Renal pelvis (tissue), 12 donors: ENCODE measurements at places on chromosomes 1 and 21. TPM values are rescaled to one million over a fixed set of nuclear protein-coding genes. Genes with fewer than 3 reads are reported as not detected.

Gene DCST1
- polyA plus RNA-seq, result 0.61 TPM

Gene HMCN1
- 37.3 TPM for polyA plus RNA-seq

Gene TCHH
- polyA plus RNA-seq, result 0.04 TPM

Gene GBP3
- polyA plus RNA-seq, result 15.6 TPM

- no peak for DNase-seq
Observed at GRCh38 chr1:36528361-36529349, 45.9 kb upstream of the CSF3R start.

DNA sequence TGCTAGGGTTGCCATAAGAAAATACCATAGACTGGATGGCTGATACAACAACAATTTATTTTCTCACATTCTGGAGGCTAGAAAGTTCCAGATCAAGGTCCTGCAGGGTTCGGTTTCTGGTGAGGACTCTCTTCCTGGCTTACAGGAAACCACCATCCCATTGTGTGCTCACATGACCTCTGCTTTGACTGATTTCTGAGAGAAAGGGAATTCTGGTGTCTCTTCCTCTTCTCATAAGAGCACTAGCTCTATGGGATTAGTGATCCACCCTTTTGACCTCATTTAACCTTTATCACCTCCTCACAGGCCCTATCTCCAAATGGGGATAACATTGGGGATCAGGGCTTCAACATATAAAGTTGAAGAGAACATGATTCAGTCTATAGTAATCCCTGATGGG lies 47.5 kb downstream of the MRPL39 start:
- no peak for DNase-seq

- DNase-seq, result no peak
Observed at GRCh38 chr1:234438579-234438978, 40.4 kb downstream of the TARBP1 start.

- DNase-seq, result no peak
Observed at GRCh38 chr1:38487396-38487795, 372.2 kb downstream of the RRAGC start.

DNA sequence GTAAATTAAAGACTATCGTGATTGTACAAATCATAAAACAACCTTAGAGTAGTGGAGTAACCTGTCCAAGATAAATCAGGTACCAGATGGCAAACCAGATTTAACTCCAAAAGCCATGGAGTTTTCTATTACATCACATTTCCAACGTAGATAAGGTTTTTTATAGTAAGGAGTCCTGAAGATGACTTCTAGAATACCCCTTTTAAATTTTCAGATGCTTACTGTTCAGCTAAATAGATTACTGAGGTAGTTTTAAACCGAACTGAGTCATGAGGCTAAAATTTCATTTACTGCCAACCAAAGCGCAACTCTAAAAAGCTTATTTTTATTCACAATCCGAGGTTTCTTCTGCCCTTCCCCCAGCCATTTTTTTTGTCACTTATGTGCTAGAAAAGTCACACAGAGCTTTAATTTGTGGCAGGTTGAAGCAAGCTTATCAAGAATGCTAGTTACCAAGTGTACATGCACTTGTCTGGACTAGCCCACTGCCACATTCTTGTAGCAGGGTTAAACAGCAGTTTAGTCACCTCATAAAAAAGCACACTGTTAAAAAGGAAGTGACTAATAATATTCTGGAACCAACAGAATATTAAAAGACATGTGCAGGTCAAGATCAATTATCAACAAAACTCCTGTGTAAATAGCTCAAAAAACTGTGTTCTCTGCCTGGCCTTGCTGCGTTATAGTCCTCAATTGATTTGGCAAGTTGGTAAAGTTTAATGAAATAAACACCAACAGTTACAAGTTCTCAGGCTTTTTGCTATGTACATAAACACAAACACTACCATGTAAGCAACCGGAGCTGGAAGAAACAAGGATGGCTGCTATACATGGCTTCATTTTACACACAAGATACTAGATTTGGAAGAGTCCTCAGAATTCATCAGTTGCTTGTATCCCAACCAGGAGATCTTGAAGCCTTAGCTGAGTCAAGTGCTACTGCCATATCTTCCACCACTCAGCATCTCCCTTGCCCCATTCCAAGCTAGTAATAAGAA lies 180.3 kb upstream of the DMRTA2 start:
- DNase-seq, result no peak

DNA sequence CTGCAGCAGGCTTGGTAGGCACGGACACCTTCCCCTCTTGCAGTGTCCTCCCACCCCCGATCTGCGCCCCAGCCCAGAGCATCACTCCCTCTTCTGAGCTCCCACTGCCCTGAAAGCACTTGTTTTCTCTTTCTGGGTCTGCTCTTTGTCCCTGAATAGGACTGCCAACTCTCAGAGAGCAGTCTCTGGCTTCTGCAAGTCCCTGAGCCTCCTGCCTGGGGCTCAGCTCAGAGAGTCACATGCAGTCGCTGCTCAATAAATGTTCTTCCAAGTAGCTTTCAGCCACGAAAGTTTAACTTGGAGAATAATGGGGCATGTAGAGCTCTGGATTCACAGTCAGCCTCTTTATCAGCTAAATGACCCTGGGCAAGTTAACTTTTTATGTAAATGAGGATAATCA lies 205.6 kb downstream of the HIVEP3 start:
- DNase-seq, result no peak

DNA sequence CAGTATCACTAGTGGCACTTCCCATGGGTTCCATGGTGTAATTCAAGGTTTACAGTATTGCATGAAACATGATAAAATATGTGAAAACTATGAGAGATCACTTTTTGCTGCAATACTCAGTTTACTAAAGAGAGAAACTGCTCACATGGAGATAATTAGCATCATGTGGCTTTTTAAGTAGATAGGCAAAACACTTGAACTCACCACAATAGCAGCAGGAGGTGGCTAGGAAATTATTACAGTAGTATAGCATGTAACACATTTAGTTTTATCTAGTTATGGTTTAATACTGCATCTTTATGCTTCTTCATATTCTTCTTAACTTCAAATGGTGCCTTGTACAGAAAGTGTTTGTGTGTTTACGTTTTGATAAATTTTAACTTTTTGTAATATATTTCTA lies 698.5 kb upstream of the BRINP3 start:
- DNase-seq, result no peak

- peak; percentile 88 for DNase-seq
Observed at GRCh38 chr1:53470155-53470554, 11.0 kb downstream of the DMRTB1 start.

GRCh38 chr1:182990413-182991144 lies 32.6 kb upstream of the LAMC1 start:
- DNase-seq, result no peak

- DNase-seq, result no peak
Observed at GRCh38 chr1:92679980-92680379, 104.9 kb downstream of the EVI5 start.

GRCh38 chr21:36323032-36323431 lies 3.0 kb downstream of the MORC3 start:
- no peak for DNase-seq

- DNase-seq, result no peak
Observed at GRCh38 chr1:94979656-94980581, 53.0 kb upstream of the CNN3 start.

DNA sequence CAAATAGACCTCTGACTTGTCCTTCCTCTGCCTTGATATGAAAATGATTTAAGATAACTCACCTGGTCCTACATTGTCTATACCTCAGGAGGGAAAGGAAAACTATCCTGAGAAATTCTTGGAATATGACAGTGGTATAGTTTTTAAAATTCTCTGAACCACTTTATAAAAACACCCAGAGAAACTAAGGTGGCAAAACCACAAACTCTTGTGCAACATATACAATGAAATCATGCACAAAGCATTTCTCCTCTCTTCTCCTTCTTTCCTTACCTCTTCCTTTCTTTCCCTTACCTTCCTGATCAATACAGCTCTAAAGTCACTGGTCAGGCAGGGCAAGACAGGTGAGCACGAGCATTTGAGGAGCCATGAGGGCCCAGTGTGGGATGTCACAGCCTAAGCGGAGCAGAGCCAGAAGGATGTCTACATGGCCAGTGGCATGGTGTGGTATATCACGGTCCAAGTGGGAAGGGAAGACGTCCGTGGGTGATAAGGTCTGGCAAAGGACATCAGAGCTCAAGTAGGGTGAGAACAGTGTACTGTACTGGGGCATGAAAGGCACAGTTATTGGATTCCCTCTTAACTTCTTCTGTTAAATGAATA lies 543.3 kb downstream of the DPYD start:
- no peak for DNase-seq

DNA sequence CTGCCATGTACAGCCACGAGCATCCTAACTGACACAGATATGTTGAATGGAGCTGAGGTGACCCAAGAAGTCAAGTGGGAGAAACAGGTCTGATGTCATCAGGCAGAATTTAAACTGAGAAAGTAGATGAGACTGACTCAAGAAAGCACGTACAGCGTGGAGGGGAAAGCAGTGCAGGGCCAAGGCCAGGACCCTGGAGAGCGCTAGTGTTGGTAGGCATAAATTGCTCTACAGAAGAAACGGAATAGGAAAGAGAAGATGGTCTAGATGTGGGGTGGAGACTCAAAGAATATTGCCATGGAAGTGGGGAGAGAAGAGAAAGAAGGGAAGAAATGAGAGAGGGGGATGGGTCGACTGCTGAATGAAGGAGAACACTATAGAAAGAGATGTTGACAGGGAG lies 45.3 kb upstream of the GJB5 start:
- DNase-seq, result peak; percentile 52
